ENCODE measurements at places on chromosomes 13 and 19. TPM values are rescaled to one million over a fixed set of nuclear protein-coding genes. Genes with fewer than 3 reads are reported as not detected.

CERS1 gene
- total RNA-seq, result 0.56 TPM

MBD3L3 gene
- total RNA-seq, result not detected

ILF3 gene
- total RNA-seq, result 67.3 TPM

MISP3 gene
- 1.4 TPM for total RNA-seq

EMC10 gene
- total RNA-seq, result 77.7 TPM

SMAD9 gene
- 7.1 TPM for total RNA-seq

TBXA2R gene
- 0.94 TPM for total RNA-seq

ZGLP1 gene
- 3.2 TPM for total RNA-seq

ZNF493 gene
- 8.6 TPM for total RNA-seq

KLK13 gene
- 0.19 TPM for total RNA-seq

VAV1 gene
- not detected for total RNA-seq

DHPS gene
- total RNA-seq, result 72.2 TPM

GAPDHS gene
- not detected for total RNA-seq

RNF17 gene
- total RNA-seq, result not detected

PINLYP gene
- total RNA-seq, result 1.4 TPM

CBLC gene
- not detected for total RNA-seq

CLIP3 gene
- 34.3 TPM for total RNA-seq

ZNF541 gene
- not detected for total RNA-seq

CABP5 gene
- total RNA-seq, result not detected

PTGIR gene
- total RNA-seq, result 8.2 TPM

ZNF556 gene
- total RNA-seq, result not detected

CEACAM1 gene
- total RNA-seq, result not detected

SIGLEC7 gene
- not detected for total RNA-seq

SIGLEC9 gene
- not detected for total RNA-seq

SELENOV gene
- not detected for total RNA-seq

GADD45B gene
- 42.2 TPM for total RNA-seq

IGSF23 gene
- not detected for total RNA-seq

SLC25A41 gene
- total RNA-seq, result not detected

KLK3 gene
- total RNA-seq, result not detected

MRI1 gene
- total RNA-seq, result 27.4 TPM

MEDAG gene
- total RNA-seq, result 78.1 TPM

PDE4A gene
- 16.1 TPM for total RNA-seq

NECTIN2 gene
- total RNA-seq, result 70.1 TPM

SIGLEC14 gene
- not detected for total RNA-seq

TMIGD2 gene
- total RNA-seq, result not detected

EFNA2 gene
- not detected for total RNA-seq

ZNF20 gene
- total RNA-seq, result 3.1 TPM

CBY2 gene
- not detected for total RNA-seq

THAP8 gene
- 8.9 TPM for total RNA-seq

RASIP1 gene
- 3.7 TPM for total RNA-seq

HS6ST3 gene
- total RNA-seq, result not detected

LAIR2 gene
- total RNA-seq, result not detected

FREM2 gene
- total RNA-seq, result not detected

Data from cardiac ventricle fibroblast (primary cell).